ENCODE measurements at places on chromosomes 2 and 18. TPM values are rescaled to one million over a fixed set of nuclear protein-coding genes. Genes with fewer than 3 reads are reported as not detected.
A peak's percentile ranks its signal among the peaks of the same experiment; 100 is the strongest.

DNA sequence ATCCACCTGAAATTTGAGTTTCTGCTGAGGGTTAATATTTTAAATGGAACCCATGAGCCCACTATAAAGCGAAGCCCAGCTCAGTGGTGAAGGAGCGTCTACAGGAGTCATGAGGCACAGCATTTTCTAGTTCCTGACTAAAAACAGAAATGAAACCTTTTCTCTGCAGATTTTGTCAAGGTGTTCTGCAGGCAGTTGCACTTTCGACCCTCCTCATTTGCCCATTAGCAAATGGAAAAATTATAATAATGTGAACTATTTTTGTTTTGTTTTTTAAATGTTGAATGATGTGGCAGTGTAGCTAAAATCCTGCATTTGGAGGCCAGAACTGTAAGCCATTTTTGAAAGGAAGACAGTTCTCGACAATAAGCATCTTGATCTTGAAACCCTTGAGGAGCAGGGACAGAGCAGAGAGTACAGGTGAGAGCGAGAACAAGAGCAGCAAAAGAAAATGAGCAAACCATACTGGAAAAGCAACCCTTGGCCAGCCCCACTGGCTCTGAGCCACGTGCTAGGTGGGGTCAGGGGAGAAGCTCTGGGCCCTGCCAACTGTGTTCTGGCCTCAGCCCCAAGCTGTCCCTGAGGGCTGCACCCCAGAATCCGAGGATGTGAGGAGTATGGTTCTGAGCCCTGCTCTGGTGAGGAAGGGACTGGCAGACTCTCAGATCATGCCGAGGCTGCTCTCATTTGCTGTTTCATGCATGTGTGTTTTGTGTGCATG is 26.4 kb upstream of the COPS8 start:
- DNase-seq = no peak

- no peak for DNase-seq
These were observed 515.2 kb downstream of the RNF144A start for GRCh38 chr2:7432436-7432835.

DNA sequence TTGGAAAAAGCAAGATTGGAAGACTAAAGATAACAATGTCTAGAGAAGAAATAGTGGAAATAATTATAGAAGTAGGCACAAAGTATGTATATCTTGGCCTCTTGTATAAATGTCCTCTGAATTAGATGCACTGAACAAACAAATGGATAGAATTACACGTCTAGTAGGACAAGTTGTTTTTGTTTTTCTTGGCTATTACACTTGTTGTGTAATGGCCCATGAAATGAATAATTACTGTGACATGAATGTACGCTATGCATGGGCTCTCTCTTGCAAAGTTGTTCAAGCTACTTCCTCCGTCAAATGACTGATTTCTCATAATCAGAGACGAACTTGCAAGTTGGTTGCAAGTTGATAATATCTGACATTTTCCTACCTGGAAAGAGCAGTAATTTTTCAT is 126.2 kb downstream of the PDE1A start:
- DNase-seq = no peak

DNA sequence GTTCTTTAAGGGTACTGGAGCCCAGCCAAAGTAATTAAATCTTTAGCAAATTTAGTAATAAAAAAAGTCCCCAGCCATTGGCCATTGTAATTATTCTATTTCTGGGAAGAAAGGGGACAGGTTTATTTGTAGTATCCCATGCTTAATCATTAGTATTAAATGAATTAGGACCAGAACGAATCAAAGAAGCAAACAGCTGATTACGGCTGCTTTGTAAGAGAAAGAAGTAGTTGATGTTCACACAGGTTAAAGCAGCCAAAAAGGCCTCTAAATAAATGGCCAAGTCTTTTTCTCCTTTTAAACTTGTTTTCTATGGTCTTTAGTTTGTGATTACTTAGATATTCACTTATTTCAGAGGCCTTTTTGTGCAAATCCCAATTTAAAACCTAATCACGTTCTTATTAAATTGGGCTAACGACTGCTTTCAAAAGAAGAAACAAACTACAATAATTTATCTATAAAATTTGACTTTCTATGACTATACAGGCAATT is 48.6 kb upstream of the DNAH7 start:
- DNase-seq = no peak

GRCh38 chr18:6798896-6799295 is 69.4 kb downstream of the ARHGAP28 start:
- no peak for DNase-seq

DNA sequence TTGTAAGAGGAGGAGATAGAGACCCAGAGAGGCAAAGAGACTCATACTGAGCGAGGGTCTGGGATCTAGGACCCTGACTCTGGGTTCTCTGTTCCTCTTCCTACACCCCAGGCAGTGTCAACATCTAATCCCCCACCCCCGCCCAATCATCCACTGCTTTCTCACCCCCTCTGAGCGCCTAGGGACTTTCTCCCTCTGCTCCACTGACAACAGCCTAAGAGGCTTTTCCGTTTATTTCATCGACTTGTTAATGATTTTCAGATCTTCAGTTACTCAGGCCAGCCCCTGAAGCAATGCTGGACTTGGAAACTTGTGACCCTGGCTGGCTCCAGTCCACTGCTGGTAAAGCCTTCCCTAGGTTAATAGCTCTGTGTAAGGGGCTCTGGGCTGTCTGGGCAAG is 65.1 kb downstream of the TFCP2L1 start:
- no peak for DNase-seq

DNA sequence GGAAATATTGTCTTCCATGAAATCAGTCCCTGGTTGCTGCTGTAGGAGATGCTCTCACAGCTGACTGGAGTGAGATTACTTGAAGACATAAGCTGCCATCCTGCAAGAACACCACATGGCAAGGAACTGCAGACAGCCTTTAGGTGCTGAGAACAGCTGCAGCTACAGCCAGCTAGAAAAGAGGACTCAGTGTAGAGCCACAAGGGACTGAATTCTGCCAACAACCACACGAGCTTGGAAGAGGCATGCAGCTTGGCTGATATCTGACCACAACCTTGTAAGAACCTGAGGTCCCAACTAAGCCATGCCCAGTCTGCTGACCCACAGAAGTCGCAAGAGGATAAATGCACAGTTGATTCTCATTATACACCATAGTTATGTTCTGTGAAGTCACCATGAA is 181.8 kb upstream of the ARL4C start:
- no peak for DNase-seq

DNA sequence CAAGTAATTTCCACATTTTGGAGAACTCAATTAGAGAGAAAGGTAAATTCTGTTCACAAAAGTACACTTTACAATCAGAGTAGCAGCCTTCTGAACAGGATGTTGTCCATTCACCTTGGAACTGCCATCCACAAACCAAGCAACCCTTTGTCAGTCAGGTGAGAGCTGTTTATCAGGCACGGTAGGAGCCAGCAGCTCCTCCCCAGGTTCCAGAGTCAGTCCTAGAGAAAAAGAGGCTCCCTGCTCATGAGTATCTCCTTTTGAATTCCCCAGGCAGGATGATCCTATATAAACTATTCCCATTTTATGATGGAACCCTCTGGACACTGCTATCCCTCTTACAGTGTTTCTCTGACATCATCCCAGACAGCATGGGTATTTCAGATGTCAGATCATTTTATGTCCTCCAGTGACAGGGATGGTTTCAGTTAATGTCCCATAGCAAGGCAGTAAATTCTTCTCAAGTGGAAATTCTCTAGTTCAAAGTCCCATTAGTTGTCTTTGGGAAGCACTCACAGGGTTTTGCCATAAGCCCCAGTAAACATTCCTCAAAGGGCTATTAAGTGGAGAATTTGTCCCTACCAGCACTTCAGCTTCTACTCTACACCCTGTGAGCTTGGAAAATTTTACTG is 34.5 kb upstream of the CSRNP3 start:
- DNase-seq = no peak

DNA sequence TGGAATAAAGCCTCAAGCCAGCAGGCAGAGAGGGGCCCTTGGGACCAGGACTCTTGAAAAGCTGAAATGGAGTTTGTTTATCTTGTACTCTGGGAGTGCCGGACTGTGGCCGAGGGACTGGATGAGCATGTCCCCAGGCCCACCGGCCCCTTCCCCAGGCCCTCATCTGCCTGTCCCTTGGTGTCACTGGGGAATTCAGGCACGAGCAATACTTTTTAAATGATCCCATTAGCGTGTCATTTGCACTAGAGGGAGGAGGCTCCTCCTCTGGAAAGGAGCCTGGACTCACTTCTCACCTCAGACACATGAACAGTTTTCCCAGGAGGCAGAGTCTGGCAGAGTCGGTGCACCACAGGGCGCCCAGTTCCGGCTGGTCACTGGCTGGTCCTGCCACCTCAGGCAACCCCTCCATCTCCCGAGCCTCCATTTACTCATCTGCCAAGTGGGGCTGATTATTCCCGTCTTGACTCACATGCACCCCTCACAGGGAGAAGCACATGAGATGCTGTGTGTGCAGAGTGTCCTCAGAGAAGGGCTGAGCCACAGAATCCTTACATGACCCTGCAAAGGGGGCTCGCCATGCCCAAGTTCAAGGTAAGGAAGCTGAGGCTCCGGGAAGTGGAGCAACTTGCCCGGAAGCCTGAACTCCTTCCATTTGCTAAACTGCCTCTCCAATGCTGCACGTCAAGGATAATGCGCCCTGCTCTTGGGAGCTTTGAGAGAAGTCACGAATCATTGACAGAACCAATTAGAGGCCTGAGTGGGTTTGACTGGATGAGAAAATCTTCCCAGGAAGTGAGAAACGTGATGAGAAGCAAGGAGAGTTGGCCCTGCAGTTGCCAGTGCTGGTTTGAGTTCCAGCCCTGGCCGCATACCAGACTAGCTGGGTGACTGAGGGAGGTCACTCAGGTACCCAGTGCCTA is 26.7 kb downstream of the CIB4 start:
- DNase-seq = no peak

GRCh38 chr2:8303322-8303832 is 378.5 kb upstream of the ID2 start:
- DNase-seq = peak; percentile 61

DNA sequence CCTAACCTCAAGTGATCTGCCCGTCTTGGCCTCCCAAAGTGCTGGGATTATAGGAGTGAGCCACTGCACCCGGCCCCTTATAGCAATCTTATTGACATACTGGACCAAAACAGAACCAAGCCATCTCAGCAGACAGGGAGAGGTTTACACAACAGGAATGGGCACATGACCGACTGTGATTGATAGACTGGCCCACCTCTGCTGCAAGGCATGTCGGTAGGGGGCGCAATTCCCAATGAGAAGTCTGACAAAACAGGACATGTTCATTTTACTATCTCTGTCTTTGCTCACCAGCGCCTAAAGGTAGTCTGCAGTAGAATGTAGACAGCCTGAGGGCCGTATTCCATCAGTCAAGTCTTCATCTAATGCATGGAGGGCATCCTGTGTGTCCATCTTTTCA is 2.0 kb downstream of the LYPD6B start:
- DNase-seq = no peak

- no peak for DNase-seq
These were observed 413.0 kb upstream of the MYT1L start for GRCh38 chr2:2744107-2744506.

DNA sequence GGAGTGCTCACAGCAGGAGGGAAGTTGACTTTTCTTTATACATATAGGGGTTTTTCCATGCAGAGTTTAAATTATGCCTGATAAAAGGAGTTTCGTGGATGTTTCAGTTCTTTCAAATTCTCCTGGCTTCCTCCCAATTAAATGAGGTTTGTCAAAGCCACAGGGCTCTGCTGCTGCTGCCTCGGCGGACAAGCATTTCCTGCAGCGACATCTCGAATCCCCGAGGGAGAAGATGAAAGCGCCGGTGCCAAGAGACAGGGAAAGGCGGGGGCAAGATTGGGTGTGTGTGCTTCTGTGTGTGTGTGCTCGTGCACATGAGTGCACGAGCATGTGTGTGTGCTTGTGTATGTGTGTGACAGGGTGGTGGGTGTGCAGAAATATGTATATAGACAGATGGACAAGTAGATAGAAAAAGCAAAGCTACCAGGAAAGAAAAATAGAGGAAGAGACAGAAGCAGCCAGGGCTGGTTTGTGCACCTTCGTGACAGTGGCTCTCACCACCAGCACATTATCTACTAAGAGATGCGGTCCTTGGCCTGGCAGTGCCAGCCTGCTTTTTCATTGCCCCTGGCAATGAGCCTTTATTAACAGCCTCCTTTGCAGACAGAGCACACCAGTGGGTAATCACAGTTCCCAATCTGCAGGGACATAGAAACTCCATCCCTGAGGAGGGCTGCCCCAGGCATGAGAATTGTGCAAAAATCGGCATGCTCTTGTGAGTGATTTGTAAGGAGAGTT is 76.2 kb downstream of the CDK15 start:
- DNase-seq = peak; percentile 29

DNA sequence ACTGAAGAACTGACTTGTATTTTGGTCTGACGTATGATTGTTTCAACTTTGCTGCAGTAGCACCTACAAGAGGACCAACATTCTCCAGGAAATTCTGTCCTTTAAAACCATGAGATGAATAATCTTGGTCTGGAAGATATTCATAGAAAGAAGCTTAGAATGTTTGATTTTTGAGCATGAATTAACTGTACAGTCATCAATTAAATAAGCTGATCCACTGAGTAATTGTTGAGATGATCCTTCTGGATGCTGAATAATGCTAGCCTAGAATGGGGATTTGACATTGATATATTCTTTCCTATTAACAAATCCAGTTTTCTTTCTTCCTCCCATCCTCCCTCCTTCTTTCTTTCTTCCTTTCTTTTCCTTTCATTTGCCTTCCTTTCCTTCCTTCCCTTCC is 39.0 kb upstream of the CDK5R2 start:
- DNase-seq = no peak

DNA sequence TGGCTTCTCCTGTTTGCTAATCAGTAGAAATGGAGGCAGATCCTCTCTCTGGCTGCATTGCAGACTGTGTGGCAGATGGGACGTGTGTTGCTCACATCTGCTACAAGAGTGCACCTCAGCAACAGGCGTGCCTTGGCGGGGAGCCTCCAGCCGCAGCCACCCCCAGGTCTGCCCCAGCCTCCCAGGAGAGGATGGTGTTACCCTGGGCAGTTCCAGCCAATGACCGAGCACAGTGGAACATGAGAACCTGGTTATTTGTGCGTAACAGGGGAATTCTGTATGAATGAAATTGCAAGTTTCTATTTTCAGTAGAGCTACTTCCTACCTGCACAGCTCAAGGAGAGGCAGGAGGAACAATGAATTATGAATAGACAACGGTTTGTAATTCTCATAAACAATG is 130.6 kb upstream of the CBLN2 start:
- DNase-seq = no peak

The GAREM2 gene
- 0.81 TPM for total RNA-seq

The SLC5A7 gene
- total RNA-seq = 0.11 TPM

The RAD51AP2 gene
- total RNA-seq = 0.07 TPM

The RBBP8 gene
- total RNA-seq = 8.6 TPM

The SERPINB4 gene
- total RNA-seq = not detected

The LRP1B gene
- total RNA-seq = not detected

The MC4R gene
- total RNA-seq = not detected

The CHN1 gene
- 22.9 TPM for total RNA-seq

The IL1RL2 gene
- total RNA-seq = 0.75 TPM

The GYPC gene
- total RNA-seq = 149 TPM

Measured in heart left ventricle (tissue), 16 donors.